Ovary (tissue), 10 donors: ENCODE measurements at places on chromosomes 11 and 22.

DNA sequence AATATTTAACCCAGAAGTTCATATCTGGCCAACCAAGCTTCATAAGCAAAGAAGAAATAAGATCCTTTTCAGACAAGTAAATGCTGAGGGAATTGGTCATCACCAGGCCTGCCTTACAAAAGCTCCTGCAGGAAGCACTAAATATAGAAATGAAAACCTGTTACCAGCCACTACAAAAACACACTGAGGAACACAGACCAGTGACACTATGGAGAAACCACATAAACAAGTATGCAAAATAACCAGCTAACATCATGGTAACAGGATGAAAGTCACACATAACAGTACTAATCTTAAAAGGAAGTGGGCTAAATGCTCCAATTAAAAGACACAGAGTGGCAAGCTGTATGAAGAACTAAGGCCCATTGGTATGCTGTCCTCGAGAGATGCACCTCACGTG is 311.4 kb downstream of the DYNC2H1 start:
- DNase-seq = no peak

DNA sequence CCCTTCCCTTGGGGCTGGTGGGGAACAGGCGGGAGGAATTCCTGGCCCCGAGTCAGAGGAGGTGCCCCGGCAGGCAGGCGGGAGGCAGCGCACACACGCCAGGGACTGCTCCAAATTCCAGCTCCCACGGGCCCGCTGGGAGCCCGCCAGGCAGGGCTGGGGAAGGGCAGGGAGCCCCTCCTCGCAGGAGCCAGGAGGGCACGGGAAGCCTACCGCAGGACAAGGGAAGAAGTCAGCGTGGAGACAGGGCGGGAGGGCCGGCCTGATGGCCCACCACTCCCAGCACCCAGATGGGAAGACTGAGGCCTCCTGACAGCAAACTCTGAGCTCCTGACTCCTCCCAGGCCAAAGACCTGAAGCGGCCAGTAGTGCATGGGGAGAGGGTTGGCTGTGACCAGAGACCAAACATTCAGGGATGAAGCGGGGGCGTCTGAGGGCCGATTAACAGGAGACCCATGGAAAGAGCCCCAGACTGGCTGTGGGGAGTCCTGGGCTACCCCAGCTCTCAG is 22.4 kb downstream of the RPL3 start:
- no peak for DNase-seq

GRCh38 chr11:132771746-132772145 is 760.6 kb downstream of the OPCML start:
- no peak for DNase-seq

DNA sequence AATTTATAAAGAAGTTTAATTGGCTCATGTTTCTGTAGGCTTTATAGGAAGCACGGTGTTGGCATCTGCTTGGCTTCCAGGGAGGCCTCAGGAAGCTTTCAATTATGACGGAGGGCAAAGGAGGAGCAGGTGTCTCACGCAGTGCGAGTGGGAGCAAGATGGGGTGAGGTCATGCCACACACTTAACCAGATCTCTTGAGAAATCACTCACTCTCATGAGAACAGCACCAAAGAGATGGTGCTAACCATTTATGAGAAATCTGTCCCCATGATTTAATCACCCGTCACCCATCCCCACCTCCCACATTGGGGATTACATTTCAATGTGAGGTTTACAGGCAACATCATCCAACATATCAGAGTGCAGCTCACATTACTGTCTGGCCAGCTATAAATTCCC is 103.5 kb downstream of the ARHGAP8 start:
- DNase-seq = no peak

DNA sequence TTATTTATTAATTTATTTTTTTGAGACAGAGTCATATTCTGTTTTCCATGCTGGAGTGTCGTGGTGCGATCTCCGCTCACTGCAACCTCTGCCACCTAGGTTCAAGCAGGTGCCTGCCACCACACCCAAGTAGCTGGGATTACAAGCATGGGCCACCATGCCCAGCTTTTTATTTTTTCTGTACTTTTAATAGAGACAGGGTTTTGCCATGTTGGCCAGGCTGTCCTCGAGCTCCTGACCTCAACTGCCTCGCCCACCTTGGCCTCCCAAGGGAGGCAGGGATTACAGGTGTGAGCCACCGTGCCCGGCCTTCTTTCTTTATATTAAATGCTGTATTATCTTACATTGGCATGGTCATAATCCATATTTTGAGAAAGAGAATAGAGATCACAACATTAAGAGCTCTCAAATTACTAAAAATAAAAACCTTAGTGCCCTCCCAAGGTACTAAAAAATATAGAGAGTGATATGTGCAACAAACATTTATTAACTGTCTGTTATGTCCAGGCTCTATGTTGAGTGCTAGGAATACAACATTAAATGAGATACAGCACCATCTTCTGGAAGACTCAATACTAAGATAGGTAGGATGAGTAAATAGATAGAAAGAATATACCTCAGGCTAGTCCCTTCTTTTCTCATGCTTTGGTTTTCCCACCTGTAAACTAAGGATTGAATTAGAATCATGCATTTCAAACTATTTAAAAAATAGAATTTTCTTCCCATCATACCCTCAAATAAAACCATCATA is 84.1 kb downstream of the BBOX1 start:
- DNase-seq = no peak

DNA sequence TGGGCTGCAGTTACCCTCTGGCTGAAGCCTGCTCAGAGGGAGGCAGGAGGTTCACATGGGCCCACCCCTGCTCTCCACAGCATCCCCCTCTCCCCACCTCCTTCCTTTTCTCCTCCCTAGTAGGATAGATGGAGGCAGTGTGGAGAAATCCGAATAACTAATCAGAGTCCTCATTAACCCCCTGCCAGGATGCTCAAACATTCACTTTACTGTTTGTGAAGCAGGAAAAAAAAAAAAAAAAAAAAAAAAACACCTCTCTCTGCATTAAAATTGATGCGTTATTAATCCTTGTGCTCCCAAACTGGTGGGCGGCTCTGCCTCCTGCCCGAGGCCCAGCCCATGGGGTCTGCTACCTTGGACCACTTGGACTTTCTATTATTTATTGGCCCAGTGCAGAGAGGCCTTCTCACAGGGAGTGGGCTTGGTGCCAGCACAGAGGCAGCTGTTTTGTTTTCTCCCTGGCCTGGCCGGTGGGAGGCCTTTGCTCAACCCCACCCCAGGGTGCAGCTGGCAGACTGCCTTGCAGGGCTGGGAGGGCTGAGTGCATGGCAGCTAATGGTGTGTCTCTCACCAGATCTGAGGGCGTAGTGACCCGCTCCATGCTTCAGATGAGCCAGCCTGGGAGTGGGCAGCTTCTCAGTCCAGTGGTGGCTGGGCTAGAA is 150.7 kb downstream of the PKNOX2 start:
- DNase-seq = peak; percentile 73

DNA sequence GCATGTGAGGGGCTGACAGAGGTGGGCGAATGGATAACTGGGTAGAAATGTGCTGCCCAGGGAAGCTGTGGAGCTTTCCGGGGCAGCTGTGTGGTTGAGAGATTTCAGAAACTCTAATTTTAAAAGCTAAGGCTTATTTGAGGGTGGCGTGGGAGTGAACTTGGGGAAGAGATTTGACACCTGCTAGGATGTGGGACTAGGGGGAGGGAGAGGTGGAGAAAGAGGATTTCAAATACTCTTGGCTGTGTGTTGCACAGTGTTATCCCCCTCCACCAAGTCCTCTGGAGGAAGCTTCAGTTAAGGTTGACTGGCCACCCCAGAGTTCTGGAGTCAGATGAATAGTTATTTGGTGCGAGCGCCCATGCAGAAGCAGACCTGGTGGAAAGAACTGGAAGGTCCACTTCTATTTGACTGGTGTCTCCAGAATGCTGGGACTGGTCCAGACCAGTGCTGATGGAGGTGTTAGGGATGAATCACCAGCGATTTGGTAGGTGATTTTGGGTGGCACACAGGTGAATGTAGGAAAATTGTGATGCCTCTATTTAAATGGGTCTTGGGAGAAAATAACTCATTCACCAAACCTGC is 72.8 kb upstream of the ALX4 start:
- no peak for DNase-seq
